Frontal cortex (tissue), 4 donors: ENCODE measurements at places on chromosomes 6 and 20. TPM values are rescaled to one million over a fixed set of nuclear protein-coding genes. Genes with fewer than 3 reads are reported as not detected.

BANF2 gene
- total RNA-seq = not detected

ZSCAN12 gene
- total RNA-seq = 18.8 TPM

TTLL9 gene
- total RNA-seq = 1.2 TPM

F13A1 gene
- total RNA-seq = 13.5 TPM

TTK gene
- 5.7 TPM for total RNA-seq

GABRR2 gene
- under 0.01 TPM for total RNA-seq

PROKR2 gene
- 8.6 TPM for total RNA-seq

DCBLD1 gene
- total RNA-seq = 3.7 TPM

GCM1 gene
- total RNA-seq = under 0.01 TPM

DLK2 gene
- total RNA-seq = 8.6 TPM

IRAK1BP1 gene
- total RNA-seq = 23.2 TPM

CALHM4 gene
- total RNA-seq = not detected

ZC2HC1B gene
- total RNA-seq = not detected

GMPR gene
- total RNA-seq = 2.4 TPM

MOG gene
- total RNA-seq = under 0.01 TPM

RBPJL gene
- total RNA-seq = not detected

HLA-DPA1 gene
- 1.6 TPM for total RNA-seq

HLA-DQA1 gene
- total RNA-seq = not detected

C20orf144 gene
- 0.41 TPM for total RNA-seq

FOXQ1 gene
- 1.2 TPM for total RNA-seq

C6orf163 gene
- total RNA-seq = 4.9 TPM

ME1 gene
- total RNA-seq = 2.9 TPM

MLN gene
- total RNA-seq = not detected

PEX6 gene
- total RNA-seq = 25.3 TPM

GSTA2 gene
- total RNA-seq = not detected

GSTA3 gene
- not detected for total RNA-seq

THEMIS gene
- 0.41 TPM for total RNA-seq

EDN1 gene
- 4.9 TPM for total RNA-seq

HSPA1L gene
- 5.7 TPM for total RNA-seq

ZNF334 gene
- 11.4 TPM for total RNA-seq

CCR6 gene
- total RNA-seq = not detected
